Epithelial cell of esophagus (primary cell): ENCODE measurements at places on chromosomes 7 and 10.

GRCh38 chr7:73865738-73866445 is 4.9 kb downstream of the TMEM270 start:
- peak; percentile 54 for DNase-seq

GRCh38 chr10:84038035-84038434 is 101.3 kb upstream of the GHITM start:
- peak; percentile 6 for DNase-seq

DNA sequence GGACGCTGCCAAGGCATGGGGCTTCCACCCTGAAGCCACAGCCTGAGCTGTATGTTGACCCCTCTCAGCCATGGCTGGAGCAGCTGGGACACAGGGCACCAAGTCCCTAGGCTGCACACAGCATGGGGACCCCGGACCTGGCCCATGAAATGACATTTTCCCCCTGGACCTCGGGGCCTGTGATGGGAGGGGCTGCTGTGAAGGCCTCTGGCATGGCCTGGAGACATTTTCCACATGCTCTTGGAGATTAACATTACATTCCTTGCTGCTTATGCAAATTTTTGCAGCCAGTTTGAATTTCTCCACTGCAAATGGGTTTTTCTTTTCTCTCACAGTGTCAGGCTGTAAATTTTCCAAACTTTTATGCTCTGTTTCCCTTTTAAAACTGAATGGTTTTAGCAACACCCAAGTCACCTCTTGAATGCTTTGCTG is 463.6 kb downstream of the ZWINT start:
- DNase-seq = no peak

- DNase-seq = no peak
Observed at GRCh38 chr7:78191475-78192079, 393.0 kb downstream of the PHTF2 start.

DNA sequence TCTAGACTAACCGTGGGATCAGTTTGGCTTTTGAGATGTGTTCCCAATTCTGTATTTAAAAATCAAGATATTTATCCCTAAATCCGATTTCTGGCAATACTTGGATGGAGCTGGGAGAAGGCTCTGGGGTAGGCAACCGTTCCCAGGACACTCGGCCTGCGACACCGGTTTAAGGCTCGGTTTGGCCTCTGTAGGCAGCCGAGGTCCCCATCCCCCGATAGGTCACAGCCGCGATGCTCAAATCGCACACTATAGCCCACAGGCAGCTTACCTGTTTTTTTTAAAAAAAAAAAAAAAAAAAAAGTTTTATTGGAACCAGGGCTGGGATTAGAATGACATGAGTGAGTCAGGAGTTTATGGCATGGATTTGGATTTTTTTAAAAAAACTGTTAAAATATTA is 729 bp upstream of the TAF3 start:
- no peak for DNase-seq

DNA sequence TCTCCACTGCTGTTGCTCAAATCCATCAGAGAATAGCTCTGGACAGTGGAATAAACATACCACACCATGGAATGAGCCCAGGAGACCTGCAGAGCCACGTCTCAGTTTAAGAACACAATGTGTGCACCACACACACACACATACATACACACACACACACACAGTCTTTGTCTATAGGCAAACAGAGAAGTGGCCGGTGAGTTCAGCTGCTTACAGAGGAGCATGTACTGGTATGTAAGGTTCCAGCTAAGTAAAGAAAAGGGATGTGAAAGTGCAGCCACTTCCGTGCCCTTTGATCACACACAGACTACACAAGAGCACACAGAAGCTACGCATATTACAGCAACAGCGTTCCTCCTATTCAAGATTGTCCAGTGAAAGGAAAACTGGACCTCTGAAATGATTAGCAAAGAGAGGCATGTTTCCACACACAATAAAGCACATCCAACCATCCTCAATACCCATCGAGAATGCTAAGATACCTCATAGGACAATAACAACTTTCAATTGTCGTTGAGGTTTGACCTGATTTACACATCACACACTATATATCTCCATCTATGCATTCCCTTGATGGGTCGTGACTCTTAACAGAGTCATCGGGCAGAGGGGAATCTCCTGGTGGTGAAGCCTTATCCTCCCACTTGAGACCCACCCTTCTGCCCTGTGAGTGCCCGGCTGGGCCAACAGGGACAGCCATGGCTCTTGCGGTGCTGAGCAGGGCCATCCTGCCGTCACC is 23.6 kb downstream of the SLC35B4 start:
- no peak for DNase-seq

GRCh38 chr10:71981015-71981875 is 17.1 kb downstream of the CHST3 start:
- no peak for DNase-seq

- peak; percentile 94 for DNase-seq
Observed at GRCh38 chr7:5526100-5526905, 102.7 kb upstream of the TNRC18 start.

GRCh38 chr10:63128443-63128842 is 4.7 kb upstream of the NRBF2 start:
- DNase-seq = no peak
